HCT116 (cell line): ENCODE measurements at places on chromosomes 16 and 17. TPM values are rescaled to one million over a fixed set of nuclear protein-coding genes. Genes with fewer than 3 reads are reported as not detected.

Gene CLEC3A
- total RNA-seq, result not detected

Gene RBFOX1
- total RNA-seq, result not detected

Gene CA4
- 0.20 TPM for total RNA-seq

Gene CCL3
- total RNA-seq, result 0.98 TPM

Gene SIRT7
- 62.6 TPM for total RNA-seq

Gene TPSG1
- total RNA-seq, result not detected

Gene CHRNE
- 0.30 TPM for total RNA-seq

Gene STH
- not detected for total RNA-seq

Gene TBX4
- 0.27 TPM for total RNA-seq

Gene DRC3
- total RNA-seq, result 2.4 TPM

Gene SNN
- total RNA-seq, result 12.2 TPM

Gene ENPP7
- total RNA-seq, result not detected

Gene ETV4
- total RNA-seq, result 51.5 TPM

Gene KRT39
- not detected for total RNA-seq

Gene KCNH6
- total RNA-seq, result not detected

Gene PHOSPHO1
- 3.0 TPM for total RNA-seq

Gene ADAD2
- not detected for total RNA-seq

Gene HOXB1
- not detected for total RNA-seq

Gene SP2
- 22.2 TPM for total RNA-seq

Gene ZNF287
- not detected for total RNA-seq

Gene NME1
- total RNA-seq, result 510 TPM
